GF-D8 (cell line): ENCODE measurements at places on chromosomes 2 and 18.

DNA sequence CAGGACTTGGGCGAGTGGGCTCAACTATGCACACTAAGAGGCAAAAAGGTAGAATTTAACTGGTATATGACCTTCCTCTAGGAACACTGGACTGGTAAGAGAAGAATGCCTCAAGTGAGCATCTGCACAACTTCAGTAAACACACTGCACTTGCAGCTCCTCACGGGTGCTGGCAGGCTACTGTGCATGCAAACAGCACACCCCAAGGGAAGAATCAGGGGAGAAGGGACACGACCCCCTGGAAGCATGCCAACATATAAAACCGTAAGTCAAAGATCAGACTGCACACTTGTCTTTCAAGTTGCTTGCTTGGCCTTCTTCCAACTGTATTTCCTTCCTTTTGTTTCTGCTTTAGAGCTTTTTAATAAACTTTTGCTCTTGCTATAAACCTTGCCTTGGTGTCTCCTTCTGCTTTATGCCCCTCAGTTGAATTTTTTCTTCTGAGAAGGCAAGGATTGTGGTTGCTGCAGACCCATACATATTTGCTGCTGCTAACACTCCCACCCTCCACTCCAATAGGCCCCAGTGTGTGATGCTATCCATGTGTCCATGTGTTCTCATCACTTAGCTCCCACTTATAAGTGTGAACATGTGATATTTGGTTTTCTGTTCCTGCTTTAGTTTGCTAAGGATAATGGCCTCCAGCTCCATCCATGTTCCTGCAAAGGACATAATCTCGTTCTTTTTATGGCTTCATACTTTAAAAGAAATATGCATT lies 263.7 kb upstream of the SPOPL start:
- no peak for DNase-seq

DNA sequence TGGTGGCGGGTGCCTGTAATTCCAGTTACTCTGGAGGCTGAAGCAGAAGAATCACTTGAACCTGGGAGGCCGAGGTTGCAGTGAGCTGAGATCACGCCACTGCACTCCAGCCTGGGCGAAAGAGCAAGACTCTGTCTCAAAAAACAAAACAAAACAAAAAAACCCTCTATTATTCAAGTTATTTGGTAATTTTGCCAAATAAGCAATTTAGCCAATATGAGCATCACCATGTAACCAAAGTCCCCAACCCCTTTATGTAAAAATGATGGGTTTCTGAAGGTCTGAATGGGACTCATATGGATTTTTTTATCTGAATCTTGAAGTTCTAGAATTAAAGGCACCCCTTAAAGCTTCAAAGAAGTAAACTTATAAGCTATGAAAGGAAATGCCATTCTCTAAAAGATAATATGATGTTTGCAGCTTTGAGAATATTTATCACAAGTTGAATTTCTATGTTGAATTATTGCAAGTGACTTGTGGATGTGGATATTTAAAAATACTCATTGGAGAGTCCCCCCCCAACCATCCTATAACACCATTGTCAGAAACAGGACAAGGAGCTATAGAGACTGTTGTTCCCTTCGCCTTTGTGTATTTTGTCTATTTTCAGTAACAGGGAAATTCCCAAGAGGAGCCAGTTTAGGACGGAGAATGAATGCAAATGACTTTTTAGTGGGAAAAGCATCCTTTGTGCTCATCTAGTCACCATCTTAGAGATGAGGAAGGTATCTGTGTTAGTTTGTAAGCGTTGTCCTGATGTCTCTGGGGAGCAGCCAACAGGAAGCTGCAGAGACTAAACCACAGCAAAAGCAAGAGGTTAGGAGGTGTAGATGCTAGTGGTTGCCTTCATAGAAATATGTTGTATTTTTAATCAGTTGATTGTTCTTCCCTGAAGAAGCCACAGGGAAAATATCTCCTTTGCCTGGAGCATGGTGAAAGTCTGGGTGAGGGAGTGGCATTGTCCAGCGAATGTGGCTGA lies 68.3 kb downstream of the TET3 start:
- DNase-seq = no peak

GRCh38 chr2:46327627-46328026 lies 30.4 kb downstream of the EPAS1 start:
- DNase-seq = no peak

- DNase-seq = no peak
These were observed 13.4 kb upstream of the MAP3K2 start for GRCh38 chr2:127400897-127401756.

GRCh38 chr2:120845277-120845676 lies 109.6 kb downstream of the GLI2 start:
- DNase-seq = no peak

DNA sequence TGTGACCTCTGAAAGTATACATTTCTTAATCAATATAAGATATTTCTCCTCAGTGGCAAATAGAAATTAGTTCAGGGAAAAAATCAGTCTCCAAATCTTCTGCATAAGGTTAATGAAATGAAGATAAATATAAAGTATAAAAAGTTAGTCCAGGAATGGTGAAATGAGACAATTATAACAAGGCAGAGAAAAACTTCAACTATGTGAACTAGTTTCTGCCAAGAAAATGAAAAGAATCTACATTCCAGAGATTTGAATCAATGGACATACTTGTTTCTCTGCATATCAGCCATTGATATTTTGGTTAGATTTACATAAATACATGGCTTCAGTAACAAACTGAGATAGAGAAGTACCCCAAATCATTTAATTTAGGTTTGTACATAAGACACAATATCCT lies 249.0 kb downstream of the EXOC6B start:
- no peak for DNase-seq

DNA sequence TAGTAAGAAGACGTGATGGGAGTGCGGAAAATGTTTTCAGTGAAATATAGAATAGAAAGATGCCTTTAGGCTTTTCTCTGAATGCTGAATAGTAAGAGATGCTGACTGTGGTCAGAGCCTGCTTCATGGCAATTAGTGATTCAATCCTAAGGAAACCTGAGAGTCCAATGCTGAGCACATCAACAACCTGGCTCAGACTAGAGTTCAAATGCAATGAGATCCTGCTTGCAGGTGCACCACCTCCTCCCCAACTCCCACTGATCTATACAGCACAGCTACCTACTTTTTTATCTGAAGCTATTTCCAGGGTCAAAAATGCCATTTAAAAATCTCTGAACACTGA lies 65.4 kb downstream of the AAK1 start:
- no peak for DNase-seq

GRCh38 chr2:201447086-201447485 lies 4.2 kb downstream of the TRAK2 start:
- no peak for DNase-seq

- DNase-seq = no peak
These were observed 418.8 kb downstream of the NRXN1 start for GRCh38 chr2:50613161-50613560.

- DNase-seq = no peak
These were observed 10.9 kb upstream of the EML6 start for GRCh38 chr2:54712516-54712915.

- DNase-seq = peak; percentile 68
These were observed 9.0 kb downstream of the SERTAD2 start for GRCh38 chr2:64644458-64645382.
